ENCODE measurements at places on chromosomes 1 and 21.

DNA sequence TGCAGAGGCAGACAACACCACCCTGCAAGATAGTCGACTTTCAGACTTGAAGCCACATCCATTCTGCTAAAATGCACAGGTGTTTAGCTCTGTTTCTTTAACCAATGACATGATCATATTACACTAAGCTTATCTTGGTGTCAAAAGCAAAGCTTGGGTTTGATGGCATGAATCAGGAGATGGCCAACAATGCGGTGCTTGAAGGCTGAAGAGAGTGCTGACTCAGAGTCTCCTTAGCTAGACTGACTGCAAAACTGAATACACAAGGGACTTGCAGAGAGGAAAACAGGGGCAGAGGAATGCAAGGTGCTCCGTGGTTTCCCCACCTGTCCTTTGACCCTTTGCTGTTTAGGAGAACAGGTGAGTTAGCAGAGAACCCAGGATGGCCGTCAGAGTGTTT, 262.6 kb downstream of the SIPA1L2 start:
- no peak for DNase-seq

- DNase-seq, result no peak
These were observed 574.9 kb downstream of the PTPRU start for GRCh38 chr1:29811247-29811646.

GRCh38 chr1:176717066-176717750, 254.2 kb downstream of the PAPPA2 start:
- no peak for DNase-seq

DNA sequence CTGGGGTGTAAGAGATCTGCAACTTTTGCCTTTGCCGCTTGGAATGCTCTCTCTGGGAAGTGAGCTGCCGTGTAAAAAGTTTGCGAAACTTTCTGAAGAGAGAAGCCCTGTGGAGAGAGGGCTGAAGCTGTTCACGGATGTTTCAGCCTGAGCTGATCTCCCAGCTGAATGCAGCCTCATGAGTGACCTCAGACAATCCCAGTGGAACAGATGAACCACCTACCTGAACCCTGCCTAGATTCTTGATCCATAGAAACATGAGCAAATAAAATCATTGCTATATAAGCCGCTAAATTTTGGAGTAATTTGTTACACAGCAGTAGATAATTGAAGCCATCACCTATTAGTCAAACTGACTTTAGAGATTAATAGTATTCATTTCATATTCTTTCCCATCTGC, 4.4 kb upstream of the ALG6 start:
- DNase-seq, result no peak

All from adipocyte (in vitro differentiated cells).